DMS79 treated with DMSO at 0.1 percent for 48 hours (cell line): ENCODE measurements at places on chromosomes 4 and X.
A peak's percentile ranks its signal among the peaks of the same experiment; 100 is the strongest.

DNA sequence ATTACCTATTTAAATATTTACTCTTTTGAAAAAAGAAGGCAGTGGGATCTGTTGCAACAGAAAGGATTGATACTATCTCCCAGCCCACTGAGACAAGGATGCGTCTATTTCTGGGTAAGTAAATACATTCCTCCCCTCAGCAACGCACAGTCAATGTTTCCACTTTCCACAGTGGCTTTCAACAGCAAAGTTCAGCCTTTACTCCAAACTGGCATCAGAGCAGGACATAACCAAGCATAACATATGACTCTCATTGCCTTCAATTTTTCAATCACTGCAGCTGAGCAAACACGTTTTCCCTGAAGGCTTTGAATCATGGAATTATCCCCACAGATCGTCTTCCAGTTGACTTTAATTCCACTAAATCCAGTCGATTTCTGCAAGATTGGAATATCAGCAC is 160.3 kb upstream of the FRG1 start:
- DNase-seq = no peak

DNA sequence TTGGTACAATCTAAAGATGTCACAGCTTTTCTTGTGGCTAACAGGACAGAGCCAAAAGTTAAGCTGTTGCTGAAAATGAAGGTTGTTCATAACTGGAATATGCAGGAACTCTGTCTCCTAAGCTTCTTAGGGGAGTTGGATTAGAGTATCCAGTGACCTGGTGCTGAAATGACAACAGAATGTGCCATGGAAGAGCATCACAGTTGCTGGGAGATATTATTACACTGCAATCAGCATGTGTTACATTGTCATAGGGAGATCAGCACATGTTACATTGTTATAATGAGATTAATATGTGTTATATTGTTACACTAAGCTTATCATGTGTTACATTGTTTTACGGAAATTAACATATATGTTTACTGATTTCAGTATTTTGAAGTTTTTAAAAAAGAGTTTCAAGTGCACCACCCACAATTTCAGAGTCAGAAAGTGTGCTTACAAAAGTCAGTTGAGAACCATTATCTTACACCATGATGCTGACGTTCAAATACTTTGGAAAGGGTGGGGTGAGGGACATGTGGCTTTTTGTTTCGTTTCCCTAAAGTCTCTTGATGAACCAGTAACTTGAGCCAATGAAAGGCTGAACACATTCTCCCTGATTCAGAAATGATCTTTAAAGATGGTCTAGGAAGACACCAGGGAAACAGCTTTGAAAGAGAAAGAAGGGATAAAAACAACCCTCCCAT is 113.4 kb downstream of the DRD5 start:
- DNase-seq = no peak

- DNase-seq = no peak
Measured at GRCh38 chr4:121749225-121749624, 15.7 kb downstream of the SMIM43 start.

DNA sequence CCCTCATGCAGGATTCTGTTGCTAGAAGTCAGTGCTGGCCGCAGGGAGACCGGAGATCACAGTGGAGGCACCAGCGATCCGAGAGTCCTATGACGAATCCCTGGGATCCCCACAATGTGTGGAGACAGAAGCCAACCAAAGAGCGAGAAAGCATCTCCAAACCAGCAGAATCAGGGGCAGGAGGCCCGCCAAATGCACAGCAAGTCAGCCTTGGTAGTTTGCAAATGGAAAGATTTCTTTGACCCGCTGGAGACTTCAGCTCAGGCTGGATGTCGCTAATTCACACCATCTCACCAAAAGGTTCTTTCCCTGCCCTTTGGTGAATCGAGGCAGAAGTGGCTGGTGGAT is 505 bp upstream of the PKD2 start:
- DNase-seq = no peak

- no peak for DNase-seq
Measured at GRCh38 chr4:141501931-141502330, 134.5 kb upstream of the IL15 start.

DNA sequence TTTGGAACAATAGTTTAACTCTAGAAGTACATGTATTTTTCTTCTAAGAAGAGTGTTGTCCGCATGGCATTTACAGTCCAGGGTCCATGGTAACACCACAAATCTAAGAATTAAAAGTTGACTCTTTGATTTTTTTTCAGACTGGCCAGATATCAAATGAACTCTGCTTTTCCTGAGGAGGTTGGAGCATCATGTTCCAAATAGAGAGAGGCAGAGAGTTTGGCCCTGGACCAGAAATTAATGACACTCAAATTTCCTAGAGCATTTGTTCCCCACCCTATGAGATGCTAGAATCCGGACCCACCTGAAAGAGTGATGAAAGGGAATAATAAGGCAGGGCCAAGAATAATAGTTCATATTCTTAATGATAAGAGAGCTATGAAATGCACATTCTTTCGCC is 47.0 kb upstream of the NAP1L5 start:
- DNase-seq = peak; percentile 20
